ENCODE measurements at places on chromosomes 2 and 18.

GRCh38 chr2:206424134-206424533, 19.2 kb upstream of the ADAM23 start:
- DNase-seq: no peak

- DNase-seq: no peak
These were observed 121.0 kb downstream of the KLHL29 start for GRCh38 chr2:23505984-23506380.

- DNase-seq: no peak
These were observed 290.6 kb downstream of the ZNF521 start for GRCh38 chr18:25061395-25061794.

- no peak for DNase-seq
These were observed 501 bp downstream of the RETREG2 start for GRCh38 chr2:219178377-219179175.

DNA sequence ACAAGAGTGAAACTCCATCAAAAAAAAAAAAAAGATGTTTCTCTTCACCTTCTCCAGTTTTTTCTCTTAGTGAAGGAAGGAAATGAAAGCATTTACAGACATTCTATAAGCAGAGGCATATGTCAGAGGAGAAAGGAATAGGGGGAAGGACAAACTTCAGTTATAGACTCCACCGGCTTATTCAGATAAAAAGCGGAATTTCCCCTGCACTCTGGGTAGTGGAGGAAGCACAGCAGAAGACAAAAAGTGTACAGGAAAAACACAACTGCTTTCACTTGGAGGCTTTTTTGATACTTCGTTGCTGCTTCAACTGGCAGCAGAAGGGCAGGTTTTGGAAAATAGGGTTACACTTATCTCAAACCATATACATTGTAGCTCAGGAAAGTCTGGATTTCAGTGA, 3.2 kb upstream of the MGAT4A start:
- DNase-seq: no peak

DNA sequence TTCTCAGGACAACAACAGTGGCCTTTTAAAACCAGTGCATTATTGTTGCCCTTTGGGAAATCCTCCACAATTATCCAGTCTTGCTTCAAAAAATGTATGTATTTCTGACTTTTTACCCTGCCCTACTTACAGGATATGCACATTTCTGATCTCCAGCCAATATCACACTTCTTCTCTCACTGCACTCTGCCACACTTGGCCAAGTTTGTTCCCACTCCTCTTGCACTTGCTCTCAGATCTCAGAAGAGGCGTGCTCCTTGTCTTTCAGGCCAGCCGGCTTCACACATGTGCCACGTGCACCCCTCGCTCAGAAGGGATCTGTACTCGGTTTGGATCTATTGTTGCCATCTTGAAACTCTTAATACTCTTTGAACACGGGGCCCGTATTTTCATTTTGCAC, 15.4 kb downstream of the CLUL1 start:
- DNase-seq: no peak

DNA sequence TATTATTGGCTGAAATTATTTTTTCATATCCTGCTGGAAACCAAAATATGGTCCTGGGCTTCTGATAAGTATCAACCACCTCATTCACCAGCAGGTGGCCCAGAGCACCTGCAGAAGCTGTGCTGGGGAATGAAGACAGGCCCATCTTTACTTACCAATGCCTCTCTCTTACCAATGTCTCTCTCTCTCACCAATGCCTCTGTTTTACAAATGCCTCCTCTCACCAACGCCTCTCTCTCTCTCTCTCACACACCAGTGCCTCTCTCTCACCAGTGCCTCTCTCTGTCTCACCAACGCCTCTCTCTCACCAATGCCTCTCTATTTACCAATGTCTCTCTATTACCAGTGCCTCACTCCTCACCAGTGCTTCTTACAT, 2.3 kb upstream of the MAL start:
- DNase-seq: no peak

GRCh38 chr2:144780983-144781382, 261.1 kb upstream of the ZEB2 start:
- DNase-seq: no peak

DNA sequence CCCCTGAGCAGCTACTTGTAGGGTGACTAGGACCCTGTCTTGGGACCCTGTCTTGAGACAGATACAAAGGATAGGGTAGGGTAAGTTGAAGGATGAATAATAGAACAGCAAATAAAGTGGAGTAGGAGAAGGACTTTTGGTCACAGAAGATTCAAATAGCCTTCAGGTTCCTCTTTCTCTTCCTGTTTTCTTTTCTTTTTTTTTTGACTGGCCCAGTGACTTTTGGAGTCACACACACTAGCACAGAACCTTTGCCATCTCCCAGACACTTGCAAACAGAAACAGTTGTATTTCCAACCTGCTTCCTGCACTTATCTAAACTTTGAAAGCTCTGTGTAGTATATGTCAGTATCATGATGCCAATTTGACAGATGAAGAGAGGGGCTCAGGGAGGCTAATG, 108.2 kb downstream of the TDRD15 start:
- DNase-seq: no peak

GRCh38 chr2:168490946-168491605, 35.0 kb downstream of the CERS6 start:
- no peak for DNase-seq

DNA sequence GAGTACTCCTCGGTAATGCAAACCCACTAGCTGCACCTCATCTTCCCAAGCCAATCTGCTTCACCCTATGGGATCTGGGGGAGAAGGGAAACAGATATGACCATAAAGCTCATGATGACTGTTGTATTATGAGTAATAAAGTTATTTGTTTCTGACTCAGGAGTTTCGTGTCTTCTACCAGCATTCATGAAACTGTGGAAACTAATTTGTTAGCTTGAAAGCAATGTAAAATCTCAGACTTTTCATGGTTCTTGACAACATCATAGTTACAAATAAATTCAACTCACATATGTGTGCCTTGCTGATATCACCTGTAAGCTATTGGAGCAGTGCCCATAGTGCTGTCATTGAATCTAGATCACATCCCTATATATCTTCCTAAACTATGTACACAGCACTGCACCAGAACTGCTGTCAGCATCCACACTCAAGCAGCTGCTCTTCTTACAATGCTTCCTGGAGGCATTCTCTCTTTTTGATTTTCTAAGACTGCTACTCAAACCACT, 135.6 kb upstream of the KYNU start:
- no peak for DNase-seq

DNA sequence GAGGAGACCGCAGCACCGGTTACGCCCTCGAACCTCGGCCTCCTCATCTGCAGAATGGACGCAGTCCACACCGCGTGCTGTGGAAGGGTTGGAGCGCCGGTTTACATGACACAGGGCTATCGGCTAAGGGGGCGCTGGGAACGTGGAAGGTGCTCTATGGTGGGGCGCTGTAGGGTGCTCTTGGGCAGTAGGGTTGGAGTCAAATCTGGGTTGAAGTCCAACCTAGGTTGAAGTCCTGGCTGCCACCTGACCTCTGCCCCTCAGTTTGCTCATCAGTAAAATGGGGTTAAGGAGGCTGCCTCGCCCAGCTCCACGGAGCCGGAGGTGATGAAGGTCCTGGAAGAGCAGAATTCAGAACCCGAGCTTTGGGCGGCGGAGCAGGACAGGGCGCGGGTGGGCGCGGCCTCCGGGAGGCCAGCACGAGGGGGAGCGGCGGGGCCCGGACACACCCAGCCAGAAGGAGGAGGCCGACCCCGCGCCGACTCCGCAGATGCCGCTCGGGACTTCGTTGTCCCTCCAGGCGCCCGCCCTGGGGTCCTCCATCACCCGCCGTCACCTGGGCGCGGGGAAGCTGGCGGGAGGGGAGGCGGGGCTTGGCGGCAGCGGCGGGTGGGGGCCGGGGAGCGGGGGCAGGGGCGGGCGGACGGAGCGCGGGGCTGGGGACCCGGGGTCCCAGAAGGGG, 558 bp upstream of the GAREM2 start:
- no peak for DNase-seq

Data from cortex of kidney (tissue), 1 donor.